ENCODE measurements at places on chromosomes 1 and 21.

DNA sequence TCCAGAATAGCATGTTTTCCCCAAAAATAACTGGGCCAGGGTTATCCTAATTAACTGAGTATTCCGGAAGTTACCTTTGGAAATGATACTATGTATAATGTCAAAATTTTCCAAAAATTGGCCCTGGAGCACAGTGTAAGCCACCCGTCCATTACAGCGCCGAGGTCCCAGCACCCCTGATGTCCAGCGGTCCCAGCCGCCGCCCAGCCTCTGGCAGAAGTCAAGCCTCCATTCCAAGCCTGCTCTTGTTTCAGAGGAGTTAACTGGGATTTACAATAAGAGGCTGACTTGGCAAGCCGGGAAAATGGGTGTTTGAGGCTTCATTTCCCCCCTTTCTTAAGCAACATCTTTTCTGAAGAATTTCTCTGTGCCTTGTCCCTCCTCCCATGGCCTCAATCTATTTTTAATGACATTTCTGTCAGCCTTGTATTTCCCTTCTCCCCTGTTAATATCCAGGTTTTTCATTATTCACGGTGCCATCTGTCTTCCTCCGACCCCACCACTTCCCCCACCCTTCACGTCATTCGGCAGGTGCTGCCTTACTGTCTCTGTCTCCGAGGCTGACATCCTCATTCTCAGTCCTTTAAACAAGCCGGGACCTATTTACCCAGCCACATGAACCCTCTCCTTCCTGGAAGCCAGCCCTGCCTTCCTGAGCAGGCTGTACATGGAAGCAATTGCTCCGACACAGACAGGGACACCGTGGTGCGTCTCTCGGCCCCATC lies 490.9 kb downstream of the NPHP4 start:
- no peak for DNase-seq

GRCh38 chr1:233359431-233359830 lies 31.9 kb downstream of the MAP3K21 start:
- DNase-seq: no peak

- DNase-seq: no peak
Measured at GRCh38 chr1:204409836-204410687, 1.6 kb downstream of the PPP1R15B start.

DNA sequence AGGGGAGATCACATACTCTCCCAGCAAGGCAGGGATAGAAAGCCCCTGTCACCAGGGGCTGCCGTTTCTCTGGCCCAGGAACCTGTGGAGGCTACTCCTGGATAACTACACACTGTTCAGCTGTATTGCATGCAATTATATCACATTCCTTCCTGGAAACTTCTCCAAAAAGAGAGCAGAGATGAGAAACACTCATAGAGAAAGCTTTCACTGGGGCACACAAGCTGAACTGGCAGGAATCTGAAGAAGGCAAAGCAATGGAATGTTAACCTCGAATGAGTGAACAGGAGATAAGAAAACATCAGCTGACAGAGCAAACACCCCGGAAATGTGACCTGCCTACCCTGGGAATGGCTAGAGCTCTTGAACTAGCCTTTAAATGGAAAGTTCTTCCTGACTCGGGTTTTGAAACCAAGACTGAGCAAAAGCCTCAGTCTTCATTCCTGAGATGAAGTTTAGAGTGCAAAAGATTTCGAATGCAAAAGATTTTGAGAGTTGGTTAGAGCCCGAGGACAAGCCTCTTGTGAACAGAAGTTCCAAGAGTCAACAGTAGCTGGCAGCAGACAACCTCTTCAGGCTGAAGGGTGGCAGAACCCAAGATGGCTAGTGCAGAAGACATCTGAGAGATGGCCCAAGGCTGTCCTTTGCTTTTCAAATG lies 32.3 kb downstream of the CCN1 start:
- peak; percentile 36 for DNase-seq

DNA sequence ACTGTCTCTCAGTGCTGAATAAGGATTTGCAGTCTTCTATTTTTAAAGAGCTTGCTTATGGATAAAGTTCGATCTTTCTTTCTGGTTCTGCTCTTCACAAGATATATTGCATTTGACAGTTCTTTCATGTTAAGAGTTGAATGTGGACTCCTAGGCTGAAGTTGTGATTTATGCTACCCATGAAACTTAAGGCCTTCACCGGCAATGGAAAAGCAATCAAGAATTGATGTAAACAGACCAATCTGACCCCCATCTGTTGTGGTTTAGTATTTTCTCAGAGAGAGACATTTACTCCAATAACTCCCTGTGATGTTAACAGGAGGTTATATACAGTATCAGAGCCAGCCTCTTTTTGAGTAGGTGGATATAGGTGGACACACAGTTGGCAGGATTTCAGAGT lies 165.8 kb downstream of the PAPPA2 start:
- no peak for DNase-seq

DNA sequence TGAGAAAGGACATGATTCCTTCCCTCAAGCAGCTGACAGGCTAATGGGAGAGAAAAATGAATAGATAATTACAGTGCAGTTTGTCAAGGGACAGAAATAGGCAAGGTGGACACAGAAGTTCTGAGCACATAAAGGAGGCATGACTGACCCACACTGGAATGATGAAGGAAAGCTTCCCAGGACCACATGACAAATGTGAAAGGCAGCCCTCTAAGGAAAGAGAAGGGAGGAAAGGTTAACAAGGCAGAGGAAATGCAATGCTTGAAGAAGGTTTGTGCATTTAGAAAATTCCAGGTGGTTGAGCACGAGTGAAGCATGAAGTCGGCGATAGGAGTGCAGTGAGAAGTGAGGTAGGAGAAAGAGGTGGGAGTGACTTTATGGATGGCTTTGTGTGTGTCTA lies 37.4 kb downstream of the LAMC2 start:
- no peak for DNase-seq

DNA sequence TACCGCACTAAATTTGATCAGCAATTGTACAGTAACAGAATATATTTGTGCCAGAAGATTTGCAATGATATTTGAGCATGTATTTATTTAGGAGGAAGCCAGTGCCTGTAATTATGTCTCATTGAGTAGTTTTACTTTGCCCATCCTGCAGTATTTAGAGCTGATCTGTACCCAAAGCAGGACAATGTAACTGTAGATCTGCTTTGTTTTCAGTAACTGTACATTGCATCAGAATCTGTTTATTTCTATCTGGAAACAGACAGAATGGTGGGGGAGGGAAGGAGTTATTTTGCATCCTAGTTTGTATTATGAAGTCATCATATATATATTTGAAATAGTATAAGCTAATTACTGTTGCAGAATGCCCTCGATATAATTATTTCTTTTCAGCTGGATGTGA lies 36.2 kb upstream of the LRRC8C start:
- DNase-seq: no peak

- no peak for DNase-seq
Measured at GRCh38 chr1:189662190-189662589, 815.5 kb downstream of the BRINP3 start.

Measured in kidney capillary endothelial cell (primary cell).